ENCODE measurements at places on chromosomes 1 and 21. TPM values are rescaled to one million over a fixed set of nuclear protein-coding genes. Genes with fewer than 3 reads are reported as not detected.

The ADAM30 gene
- total RNA-seq, result not detected

The LRRC39 gene
- total RNA-seq, result 0.16 TPM

The REN gene
- under 0.01 TPM for total RNA-seq

The BSDC1 gene
- total RNA-seq, result 40.8 TPM

The ZNF593OS gene
- not detected for total RNA-seq

The INKA2 gene
- 13.7 TPM for total RNA-seq

The ST6GALNAC3 gene
- total RNA-seq, result 25.1 TPM

All from bladder microvascular endothelial cell (primary cell).